Stimulated activated CD4-positive, alpha-beta T cell treated with anti-CD3 and anti-CD28 coated beads, Interleukin-15, amount 100 ng/mL, for 1 hour (primary cell): ENCODE measurements at places on chromosomes 16 and 17.

DNA sequence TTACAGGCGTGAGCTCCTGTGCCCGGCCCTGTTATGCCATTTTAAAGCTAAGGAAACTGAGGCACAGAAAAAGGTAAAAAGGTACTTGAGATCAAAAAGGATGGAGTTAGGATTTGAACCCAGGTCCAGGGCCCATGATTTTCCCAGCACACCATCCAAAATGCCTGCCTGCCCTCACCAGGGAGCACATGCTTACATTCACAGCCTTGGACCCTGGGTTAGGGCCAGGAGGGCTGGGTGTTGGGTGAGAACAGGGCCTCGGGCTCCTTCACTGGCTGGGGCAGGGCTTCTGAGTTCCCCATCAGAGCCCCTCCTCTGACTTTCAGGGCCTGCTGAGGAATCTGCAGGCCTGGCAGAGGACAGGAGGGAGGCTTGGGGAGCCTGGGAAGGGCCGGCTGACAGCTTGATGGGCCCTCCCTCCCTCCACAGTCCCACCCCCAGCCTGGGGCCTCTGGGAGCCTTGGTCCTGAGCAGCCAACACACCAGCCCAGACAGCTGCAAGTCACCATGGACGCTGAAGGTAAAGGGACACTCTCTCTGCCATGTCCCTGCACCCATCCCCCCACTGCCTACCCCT, at the start of gene QPRT:
Gene QPRT, plus strand, starts transcription at position 490 of the 577 bp plus-strand sequence. Its CDS starts 18 bp downstream, at position 508.
- no peak for DNase-seq

DNA sequence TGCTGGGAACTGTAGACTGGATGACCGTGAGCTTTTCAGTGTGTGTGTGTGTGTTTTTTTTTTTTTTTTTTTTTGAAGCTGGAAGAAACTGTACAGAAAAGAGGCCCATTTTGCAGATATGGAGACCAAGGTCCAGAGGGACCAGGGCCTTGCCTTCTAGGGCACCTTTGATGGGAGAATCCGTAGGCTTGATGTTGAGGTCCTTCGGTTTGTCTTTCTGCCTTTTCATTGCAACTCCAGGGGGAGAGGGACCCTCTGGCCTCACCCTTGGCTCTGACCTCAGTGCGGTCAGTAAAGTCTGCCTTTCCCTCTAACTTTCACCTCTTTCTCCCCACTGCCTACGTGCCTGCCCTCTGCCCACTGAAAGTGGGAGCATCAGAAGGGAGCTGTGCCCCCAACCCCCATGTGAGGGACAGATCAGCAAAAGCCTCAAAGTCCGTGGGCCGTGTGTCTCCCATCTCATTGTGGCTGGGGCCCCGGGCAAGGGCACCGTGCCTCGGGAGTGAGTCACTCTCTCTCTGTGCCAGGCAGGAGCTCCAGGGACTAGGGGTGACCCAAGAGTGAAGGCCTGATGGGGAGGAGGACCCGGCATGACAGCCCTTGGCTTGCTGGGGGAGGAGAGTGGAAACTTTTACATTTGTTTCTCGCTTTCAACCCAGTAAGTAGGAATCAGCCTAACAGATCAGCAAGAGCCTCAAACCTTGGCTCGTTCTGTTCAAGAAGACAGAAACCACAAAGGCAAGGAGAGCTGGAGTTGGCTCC, 123.6 kb downstream of the CMIP start:
- DNase-seq = no peak

DNA sequence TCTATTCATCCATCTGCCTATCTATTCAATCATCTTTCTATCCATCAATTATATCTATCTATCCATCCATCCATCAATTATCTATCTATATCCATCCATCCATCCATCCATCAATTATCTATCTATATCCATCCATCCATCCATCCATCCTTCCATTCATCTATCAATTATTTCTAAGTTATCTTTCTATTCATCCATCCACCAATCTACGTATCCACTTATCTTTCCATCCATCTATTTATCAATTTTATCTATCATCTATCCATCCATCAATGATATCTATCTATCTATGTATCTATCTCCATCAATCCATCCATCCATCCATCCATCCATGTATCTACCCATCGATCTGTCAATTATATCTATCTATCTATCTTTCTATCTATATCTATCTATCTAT, 158.4 kb upstream of the ZKSCAN2 start:
- no peak for DNase-seq

- DNase-seq = no peak
Measured at GRCh38 chr17:83196024-83196365, 116.6 kb downstream of the METRNL start.

DNA sequence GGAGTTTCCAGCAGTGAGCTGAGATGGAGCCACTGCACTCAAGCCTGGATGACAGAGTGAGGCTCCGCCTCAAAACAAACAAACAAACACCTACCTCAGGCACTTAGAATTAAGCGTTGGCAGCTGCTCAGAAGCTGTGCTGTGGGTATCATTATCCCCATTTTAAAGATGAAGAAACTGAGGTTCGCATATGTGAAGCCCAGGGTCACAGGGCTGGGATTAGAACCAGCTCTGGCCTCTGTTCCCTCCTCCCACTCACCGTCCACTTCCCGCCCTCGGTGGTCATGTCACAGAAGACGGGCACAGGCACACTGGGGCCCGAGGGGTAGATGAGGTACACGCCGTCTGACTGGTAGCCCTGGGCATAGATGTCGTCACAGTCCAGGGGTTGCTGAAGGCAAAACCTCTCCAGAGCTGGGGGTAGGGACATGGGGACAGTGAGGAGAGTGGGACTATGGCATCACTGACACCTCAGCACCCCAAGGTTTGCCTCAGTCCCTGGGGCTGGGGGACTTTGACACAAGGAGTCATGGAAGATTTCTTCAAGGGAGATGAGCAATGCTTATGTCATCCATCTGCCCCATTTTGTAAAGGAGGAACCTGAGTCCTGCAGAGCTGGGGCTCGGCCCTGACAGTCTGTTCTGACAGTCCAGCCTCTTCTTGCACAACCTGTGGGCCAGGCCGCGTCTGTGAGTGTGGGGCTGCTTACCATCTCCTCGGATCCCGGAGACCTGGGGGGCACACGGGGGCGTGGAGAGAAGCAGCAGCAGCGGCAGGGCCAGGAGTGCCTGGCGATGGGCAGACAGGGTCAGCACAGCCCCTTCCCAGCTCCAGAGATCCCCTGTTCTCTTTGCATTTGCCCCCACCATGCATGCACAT, 700 bp downstream of the MFAP4 start:
- DNase-seq = no peak

DNA sequence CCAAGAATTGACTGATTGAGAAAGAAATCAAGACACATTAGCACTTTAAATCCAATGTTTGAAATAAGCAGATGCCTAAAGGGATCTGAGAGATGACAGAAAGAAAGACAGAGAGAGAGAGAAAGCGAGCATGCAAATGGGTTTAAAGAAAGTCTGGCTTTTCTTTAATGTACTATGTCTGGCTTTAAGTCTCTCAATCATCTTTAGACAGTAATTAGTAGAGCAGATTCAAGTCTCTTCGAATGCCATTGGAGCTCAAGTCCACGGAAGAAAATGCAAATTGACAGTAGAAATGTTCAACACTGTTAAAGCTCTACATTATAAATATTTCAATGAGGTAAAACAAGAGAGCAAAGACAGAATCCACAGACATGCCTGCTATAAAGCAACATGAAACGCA, 1480.2 kb upstream of the CDH8 start:
- no peak for DNase-seq

- DNase-seq = no peak
Measured at GRCh38 chr17:34156741-34157589, 98.1 kb upstream of the CCL2 start.

GRCh38 chr17:18014006-18014405, 25.0 kb downstream of the ATPAF2 start:
- no peak for DNase-seq

DNA sequence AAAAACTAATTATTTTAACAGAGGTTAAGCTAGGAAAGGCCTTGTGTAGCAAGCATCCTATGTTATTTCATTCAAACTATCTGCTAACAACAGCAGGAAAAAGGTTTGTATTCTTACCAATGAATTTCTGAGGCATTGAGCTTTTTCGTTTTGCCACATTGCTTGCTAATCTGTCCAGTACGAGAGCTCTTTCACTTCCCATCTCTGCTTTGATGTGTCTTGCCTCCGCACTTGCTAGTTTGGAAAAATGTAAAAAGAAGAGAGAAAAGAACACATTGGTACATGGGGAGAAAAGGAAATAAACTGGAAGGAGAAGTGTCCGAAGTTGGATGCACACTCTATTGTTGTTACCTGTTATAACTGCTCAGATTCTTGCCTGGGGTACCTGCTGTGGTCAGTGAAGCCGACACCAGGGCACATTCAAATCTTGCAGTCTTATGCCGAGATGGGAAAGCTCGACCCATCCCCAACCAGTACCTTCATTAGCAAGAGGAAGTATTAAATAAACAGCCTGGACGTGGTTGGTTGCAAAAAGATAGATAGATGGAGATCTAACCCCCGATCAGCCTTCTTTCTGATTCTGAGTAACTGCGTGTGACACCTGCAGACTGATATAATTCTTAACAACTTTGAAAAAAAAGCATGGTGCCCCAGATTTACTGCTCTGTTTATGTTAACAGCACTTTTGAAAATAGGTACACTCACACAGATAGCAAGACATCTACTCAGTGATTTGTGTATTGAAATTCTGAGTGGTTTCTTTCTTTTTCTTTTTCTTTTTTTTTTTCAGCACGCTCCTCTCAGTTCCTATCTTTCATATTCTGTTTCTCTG, 40.0 kb downstream of the GRB7 start:
- no peak for DNase-seq

GRCh38 chr17:10668775-10669174, 11.7 kb upstream of the MYH3 start:
- DNase-seq = no peak

DNA sequence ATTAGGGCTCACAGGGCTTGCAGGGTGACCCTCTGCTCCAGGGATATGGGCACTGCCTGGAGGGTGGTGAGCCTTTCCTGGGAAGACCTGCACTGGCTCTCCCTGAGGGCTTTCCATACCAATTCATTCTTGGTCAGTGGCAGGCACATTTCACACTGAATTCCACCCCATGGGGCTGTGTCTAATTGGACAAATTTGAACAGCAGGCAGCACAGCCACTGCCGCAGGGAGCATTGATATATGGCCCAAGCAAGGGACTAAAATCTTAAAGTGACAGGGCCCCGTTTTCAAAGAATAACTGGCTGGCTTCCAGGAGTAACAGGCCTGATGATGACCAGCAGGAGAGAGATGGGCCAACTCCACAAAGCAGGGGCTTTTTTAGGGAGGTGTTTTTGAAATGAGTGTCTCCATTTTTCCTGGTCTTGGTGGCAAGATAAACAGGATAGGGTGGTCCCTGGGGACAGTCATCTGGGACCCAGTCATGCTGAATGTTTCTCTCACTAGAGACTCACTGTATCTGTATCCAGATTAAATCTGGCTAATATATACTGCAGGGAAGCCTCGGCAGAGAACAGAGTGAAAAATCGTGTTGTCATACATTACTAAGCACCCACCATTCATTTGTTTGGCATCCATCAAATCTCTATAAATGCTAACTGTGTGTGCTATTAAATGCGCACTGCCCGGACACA, 74.1 kb upstream of the TBX2 start:
- no peak for DNase-seq

- no peak for DNase-seq
Measured at GRCh38 chr17:1546292-1546922, 16.2 kb downstream of the PITPNA start.

- no peak for DNase-seq
Measured at GRCh38 chr16:85928401-85928820, 29.4 kb downstream of the IRF8 start.

DNA sequence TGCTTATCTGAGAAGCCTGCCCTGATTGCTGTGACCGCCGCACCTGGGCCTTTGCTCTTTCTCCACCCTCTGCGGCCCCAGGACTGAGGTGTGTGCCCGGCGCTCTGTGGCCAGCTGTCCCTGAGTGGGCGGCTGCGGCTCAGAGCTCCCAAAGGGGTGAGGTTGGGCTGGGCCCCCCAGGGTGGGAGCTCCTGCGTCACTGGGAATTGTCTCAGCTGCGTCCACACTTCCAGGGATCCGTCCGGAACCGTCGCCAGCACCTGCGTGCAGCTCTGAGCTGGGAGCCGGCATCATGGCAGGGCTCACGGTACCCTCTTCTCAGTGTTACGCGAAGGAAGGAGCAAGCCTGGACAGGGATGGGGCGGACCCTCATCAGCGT, 24.3 kb downstream of the ZNF469 start:
- no peak for DNase-seq

DNA sequence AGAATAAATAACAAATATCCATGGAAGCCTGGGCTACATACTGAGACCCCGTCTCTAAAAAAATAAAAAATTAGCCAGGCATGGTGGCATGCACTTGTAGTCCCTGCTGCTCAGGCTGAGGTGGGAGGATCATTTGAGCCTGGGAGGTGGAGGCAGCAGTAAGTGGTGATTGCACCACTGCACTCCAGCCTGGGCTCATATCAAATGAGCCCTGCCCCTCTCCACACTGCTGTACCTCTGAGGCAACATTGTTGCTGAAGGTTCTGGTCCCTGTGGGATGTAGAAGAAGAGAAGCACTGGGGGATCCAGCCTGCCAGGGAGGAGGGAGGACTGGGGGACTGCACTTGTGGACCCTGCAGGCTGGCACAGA, 11.4 kb upstream of the ARHGAP23 start:
- DNase-seq = no peak
